Fibroblast of the conjunctiva (primary cell): ENCODE measurements at places on chromosomes 12 and 14.

DNA sequence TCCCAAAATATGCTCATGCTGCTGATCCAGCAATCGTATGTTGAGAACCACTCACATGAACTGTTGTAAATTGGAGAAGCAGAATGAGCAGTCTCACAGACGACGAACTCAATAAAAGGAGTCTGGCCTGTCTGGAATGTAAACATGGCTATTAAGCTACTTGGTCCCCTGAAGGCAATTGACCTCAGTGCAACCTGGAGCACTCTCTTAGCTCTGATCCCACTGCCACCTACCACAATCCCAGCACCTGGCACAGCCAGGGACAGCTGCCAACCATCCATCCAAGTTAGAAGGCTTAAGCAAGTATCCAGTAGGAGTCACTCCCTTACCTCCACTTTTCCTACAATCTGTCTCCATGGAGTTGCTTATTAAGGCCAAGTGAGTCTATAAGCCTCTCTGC is 406.9 kb upstream of the CLEC14A start:
- DNase-seq, result no peak

DNA sequence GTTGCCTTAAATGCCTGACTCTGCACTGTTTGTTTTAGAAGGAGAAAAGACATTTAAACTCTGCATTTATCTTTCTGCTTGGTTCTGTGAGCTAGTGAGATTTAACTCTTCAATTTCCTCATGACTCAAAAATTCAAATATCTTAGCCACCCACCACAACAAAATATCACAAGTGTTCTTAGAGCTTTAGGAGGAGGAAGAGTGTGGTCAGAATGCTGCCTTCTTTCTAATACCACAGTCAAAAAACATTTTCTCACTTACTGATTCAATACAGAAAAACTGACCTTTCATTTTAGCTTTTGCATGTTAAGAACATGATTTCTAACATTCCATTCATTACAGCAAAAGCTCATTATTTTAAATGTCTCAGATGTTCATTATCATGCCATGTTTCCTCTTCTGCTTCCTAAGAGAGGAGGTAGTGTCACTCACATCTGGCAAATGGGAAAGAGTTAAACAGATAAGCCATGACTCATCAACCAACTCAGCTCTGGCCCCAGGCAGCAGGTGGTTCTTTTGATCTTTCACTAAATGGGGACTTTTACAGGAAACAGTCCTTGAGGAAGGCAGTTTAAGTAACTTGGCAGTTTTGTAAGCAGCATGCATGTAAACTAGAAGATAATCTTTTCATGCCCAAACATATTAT is 56.4 kb upstream of the RNU6-8 start:
- DNase-seq, result no peak

DNA sequence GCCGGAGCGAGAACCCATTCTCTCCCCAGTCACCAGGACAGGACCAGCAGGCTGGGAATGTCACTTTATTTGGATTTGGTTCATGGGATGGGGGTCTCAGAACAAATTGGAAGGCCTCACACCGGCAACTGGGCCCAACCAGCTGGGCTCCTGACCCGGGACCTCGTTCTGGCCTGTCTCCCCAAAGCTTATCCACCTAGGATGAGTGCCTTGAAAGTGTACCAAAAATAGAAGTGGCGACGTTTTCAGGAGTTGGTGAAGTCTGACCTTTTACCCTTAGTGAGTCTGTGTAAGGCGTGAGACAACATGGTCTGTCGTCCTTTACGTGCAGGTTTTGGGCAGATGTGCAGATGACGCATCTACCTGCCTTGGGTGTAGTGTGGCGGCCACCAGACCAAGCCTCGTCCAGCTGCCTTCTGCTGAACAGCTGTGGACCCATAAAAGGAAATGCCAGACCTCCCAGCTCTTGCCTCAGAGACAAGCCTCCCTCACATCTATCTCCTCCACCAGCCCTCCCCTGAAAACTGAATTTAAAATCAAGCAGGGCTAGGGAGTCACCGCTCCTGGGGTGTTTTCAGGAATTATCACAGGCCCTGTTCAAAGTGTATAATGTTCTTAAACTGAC is 36.6 kb upstream of the CLMN start:
- DNase-seq, result no peak

DNA sequence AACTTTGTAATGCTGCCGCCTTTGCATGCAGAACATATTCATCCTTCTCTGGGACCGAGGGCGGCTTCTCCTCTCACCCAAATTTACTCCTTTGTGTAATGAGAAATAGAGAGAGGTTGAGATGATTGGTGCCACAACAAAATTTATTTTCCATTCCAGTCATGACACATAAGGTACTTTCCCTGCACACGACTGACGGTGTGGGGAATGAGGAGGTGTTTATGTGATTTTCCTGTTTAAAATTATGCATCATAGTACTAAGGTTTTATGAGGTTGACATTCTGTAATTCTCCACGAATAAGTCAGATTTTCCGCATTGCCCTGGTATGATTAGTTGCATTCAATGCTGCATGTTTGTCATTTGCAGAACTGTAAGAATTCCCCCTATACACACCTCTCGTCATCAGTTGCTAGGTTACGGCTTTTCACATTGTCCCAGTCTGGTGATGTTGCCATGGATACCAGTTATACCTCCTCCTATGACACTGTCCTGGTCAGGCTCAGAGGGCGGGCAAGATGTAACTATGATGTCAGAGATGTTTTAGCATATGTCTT is 23.1 kb downstream of the BICDL1 start:
- DNase-seq, result no peak

- no peak for DNase-seq
Measured at GRCh38 chr12:101780599-101780998, 41.3 kb upstream of the SYCP3 start.

GRCh38 chr14:53603994-53604393 is 352.6 kb downstream of the BMP4 start:
- no peak for DNase-seq

DNA sequence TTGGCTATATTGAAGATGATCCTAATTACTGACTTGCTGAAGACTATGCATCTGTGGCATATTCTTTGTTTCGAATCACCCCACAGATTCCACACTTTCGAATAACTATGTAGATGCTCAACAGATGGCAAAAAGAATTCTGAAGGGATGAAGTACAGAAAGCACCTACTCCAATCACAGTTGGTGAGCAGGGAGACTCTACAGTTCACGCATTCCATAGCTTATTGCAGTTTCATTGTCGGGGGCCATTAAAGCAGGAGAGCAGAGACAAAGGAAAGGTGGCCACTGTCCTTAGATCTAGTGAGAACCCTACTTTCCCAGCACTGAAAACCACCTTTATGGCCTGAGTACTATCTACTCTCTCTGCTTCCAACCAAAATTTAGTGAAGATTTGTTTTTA is 191.9 kb downstream of the STXBP6 start:
- DNase-seq, result no peak

DNA sequence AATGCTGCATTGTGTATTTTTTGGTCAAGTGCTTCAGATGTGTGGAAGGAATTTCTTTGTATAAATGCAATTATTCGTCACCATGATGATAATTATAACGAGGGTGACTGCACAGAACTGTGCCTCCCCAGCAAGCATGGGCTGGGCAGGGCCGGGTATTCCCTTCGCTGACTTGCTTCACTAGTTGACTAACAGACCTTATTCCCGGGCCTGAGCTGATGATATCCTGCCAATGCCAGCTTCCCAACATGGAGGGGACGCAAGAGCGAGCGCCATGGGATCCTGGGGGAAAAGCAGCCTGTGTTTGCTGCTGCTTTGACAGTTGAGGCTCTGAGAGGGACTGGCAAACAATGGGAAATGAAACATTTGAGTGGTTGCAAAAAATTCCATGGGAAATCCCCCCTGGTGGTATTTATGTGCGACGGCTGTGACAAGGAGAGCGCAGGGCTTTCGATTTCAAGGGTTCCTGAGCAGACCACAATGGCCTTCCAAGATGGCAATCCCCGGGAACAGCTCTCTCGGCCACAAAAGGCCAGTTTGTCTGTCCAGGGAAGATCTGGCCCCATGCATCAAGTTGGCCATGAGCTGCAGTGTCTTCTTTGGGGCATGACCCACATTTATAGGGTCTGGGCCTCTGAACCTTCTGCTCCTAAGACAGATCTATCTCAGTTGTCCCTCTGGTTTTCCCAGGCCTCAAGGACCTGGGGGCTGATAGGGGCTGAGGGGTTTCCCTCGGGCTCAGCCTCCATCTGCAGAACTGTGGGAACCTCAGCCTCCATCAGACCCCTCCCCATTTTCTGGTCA is 21.9 kb upstream of the MAP1LC3B2 start:
- no peak for DNase-seq

DNA sequence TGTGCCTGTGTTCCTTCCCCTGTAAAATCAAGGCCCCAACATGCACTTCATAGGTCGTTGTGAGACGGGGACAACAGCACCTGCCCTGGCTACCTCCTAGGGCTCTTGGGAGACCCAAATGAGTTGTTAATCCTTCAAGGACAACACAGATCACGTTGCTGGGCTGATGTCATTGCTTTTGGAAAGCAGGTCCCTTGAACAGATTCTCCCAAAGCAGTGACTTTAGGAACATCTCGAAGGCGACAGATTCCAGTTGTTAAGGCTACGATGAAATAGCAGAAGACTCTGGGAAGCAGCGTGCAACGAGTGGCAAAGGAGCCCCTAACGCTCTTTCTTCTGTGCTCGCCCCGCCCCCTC is 26.2 kb upstream of the MAP1LC3B2 start:
- DNase-seq, result no peak

GRCh38 chr14:22657861-22658260 is 13.7 kb upstream of the OR6J1 start:
- DNase-seq, result no peak

DNA sequence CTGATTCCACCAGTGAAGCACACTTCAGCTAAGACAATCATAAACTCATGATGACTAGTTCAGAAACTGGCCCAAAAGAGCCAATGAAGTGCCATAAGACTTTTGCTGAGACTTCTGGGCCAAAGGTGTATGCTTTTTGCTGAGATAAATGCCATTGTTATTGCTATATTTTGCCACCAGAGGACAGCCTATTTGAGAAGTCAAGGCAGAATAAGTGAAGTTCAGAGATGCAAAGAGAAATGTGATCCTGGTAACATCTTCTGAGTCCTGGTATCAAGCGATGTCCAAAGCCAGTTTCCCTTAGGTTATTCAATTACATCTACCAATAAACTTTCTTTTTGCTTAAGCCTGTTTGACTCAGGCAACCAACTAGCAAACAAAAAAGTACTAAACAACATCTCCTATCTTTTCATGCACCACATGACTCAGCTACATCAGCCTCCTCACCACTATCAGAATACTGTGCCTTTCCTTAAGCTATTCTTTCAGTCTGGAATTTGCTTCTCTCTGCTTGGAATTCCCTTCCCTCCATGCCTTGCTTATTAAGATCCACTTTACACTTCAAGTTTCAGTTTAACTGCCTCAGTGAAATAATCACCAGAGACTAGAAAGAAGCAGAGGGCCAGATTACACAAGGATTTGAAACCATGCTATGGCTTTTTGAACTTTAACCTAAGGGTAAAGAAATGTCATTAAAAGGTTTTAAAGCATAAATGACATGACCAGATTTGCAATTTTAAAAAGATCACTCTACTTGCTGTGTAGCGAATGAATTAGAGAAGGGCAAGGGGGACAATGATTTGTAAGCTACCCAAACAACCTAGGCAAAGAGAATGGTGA is 14.0 kb downstream of the CRY1 start:
- no peak for DNase-seq

DNA sequence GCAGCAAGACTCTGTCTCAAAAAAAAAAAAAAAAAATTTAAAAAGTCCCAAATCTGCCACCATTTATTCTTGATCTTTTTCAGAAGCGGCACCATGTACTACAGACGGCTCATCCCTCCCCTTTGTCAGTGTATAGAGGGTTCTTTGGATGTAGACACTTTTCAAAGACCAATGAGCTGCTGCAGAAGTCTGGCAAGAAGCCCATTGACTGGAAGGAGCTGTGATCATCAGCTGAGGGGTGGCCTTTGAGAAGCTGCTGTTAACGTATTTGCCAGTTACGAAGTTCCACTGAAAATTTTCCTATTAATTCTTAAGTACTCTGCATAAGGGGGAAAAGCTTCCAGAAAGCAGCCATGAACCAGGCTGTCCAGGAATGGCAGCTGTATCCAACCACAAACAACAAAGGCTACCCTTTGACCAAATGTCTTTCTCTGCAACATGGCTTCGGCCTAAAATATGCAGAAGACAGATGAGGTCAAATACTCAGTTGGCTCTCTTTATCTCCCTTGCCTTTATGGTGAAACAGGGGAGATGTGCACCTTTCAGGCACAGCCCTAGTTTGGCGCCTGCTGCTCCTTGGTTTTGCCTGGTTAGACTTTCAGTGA is 6.5 kb upstream of the ACACB start:
- DNase-seq, result no peak

- DNase-seq, result no peak
Measured at GRCh38 chr14:105861985-105862465, 335.6 kb downstream of the TMEM121 start.

DNA sequence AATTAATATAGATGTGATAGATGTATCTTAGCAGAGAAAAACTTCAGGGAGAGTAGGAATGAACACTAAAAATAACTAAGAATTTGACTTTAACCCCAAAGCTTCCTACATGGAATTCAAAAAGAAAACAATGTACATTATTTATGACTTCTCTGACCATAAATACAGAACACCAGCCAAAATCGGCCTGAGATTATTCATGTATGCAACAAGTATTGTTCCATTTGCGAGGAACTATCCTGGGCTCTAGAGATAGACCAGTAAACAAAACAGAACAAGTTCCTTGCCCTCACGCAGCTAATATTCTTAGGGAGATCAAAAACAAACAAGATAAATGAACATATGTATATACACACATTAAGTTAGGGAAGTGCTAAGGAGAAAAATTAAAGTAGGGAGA is 432.3 kb upstream of the SOX5 start:
- DNase-seq, result no peak

- no peak for DNase-seq
Measured at GRCh38 chr14:99630202-99630601, 14.7 kb upstream of the HHIPL1 start.

DNA sequence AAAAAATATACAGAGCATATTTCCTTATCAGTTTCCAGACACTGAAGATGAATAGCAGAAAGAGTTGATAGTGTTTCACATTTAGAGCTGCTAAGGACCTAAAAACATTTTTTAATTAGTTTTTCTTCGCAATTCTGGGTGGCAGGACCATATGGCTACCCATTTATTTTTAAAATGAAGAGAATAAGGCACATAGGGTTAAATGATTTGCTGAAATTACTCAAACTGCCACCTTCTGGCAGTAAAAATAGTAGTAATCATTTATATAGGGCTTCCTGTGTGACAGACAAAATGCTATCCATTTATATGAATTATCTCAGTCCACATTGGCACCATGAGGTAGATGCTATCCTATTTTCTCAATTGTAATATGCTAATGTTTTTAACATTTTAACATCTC is 108.6 kb upstream of the CCDC196 start:
- DNase-seq, result no peak

- DNase-seq, result no peak
Measured at GRCh38 chr14:81430235-81430634, 30.1 kb upstream of the STON2 start.

DNA sequence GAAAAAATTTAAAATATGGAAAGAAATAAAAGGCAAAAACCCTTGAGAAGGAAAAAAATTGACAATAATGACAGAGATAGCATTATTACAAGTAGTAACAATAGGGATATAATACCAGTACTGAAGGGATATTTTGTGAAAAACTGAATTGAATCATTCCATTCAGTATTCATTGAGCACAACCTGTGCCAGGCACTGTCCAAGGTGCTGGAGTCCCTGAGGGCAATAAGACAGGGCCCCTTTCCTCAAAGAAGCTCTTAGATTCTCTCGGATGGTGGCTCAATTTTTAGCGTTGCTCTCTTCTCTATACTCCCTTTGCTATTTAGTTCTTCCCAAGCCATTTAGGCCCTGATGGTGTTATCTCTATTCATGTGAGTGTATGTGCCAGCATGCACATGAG is 34.3 kb upstream of the GAS2L3 start:
- no peak for DNase-seq
